ENCODE measurements at places on chromosomes 2 and 18.

DNA sequence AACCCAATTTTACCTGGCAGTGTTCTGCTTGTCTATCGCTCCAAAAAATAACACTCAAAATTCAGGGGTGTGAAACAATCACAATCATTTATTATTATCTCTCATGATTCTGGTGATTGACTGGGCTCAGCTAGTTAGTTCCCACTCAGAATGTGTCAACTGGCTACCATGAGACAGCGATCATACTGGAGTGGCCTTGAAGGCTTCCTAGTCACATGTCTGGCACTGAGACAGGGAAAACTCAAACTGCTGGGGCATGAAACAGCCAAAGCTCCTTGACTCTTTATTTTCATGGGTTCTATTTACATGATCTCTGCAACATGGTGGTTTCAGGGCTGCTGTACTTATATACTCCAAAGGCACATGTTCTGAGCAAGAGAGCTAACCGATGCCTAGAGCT is 6.2 kb upstream of the ANXA4 start:
- DNase-seq, result no peak

DNA sequence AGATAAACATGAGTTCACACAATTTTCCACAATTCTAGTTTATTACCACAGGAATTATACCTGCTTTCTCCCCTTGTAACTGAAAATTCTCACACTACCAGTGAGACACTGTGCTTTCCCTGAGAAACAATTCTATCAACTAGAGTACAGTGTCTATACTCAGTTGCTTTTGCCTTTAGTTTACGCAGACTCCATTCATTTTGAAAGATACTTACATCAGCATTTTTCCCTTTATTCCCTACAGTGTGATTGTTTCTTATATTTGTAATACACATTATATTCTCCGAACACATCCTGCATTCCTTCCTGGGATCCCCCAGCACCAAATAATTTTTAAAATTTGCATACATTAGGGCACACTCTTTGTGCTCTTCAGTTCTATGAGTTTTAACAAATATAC is 1455.5 kb downstream of the SUCLG1 start:
- DNase-seq, result no peak

GRCh38 chr2:16247326-16248122 is 307.2 kb downstream of the MYCN start:
- no peak for DNase-seq

- no peak for DNase-seq
These were observed 149.6 kb upstream of the CWC22 start for GRCh38 chr2:180156651-180157050.

- DNase-seq, result no peak
These were observed 27.4 kb upstream of the MRO start for GRCh38 chr18:50847192-50847591.

Data from hematopoietic multipotent progenitor cell treated with erythropoietin and hydrocortisone succinate and interleukin-3 and kit ligand, for 17 days (in vitro differentiated cells).